ENCODE measurements at places on chromosomes 2 and 18. TPM values are rescaled to one million over a fixed set of nuclear protein-coding genes. Genes with fewer than 3 reads are reported as not detected.

Gene TMEM198
- total RNA-seq, result 2.1 TPM

Gene MAPRE3
- 17.6 TPM for total RNA-seq

DNA sequence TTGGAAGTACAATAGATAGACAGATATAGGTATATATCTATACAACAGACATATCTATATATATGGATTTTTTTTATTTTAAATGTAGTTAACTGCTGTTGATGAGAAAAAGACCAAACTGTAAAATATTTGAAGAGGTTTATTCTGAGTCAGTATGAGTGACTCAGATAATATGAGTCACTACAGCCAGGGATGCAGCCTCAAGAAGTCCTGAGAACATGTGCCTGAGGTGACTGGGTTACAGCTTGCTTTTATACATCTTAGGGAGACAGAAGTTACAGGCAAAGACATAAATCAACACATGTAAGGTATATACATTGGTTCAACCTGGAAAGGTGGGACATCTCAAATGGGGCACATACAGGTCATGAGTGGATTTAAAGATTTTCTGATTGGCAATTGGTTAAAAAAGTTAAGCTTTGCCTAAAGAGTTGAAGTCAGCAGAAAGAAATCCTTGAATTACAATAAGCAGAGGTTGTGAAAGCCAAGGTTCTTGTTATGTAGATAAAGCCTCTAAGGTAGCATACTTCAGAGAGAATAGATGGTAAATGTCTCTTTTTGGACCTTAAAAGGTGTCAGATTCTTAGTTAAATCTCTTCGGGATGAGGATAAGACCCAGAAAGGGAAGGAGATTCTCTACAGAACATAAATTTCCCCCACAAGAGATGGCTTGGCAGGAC lies 149.9 kb downstream of the RBM43 start:
- peak; percentile 81 for DNase-seq

DNA sequence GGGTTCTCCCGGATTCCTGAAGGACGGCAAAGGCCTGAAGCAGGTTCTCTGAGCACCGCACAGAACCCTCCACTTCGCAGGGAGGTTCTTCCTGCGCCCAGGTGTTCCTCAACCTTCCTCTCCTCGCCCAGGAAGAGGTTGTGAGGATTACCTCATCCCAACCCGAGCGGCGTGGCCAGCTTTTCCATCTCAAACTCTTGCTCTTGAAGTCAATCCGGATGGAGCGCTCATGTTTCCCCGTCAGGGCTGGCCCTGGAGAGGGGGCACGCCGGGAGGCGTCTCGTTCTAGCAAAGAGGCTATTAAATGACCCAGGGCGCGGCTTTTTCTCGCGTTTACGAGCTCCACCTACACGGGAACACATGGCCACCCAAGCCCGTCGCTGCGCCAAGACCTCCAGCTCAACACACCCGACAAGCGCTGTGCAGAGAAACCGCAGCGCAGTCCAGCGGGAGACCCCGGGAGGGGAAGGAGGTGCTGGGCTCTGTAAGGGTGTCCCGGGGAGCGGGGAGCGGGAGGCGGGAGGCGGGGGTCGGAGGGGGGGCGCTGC lies 540 bp upstream of the RAB10 start:
- peak; percentile 77 for DNase-seq

Gene MARS2
- total RNA-seq, result 6.5 TPM

DNA sequence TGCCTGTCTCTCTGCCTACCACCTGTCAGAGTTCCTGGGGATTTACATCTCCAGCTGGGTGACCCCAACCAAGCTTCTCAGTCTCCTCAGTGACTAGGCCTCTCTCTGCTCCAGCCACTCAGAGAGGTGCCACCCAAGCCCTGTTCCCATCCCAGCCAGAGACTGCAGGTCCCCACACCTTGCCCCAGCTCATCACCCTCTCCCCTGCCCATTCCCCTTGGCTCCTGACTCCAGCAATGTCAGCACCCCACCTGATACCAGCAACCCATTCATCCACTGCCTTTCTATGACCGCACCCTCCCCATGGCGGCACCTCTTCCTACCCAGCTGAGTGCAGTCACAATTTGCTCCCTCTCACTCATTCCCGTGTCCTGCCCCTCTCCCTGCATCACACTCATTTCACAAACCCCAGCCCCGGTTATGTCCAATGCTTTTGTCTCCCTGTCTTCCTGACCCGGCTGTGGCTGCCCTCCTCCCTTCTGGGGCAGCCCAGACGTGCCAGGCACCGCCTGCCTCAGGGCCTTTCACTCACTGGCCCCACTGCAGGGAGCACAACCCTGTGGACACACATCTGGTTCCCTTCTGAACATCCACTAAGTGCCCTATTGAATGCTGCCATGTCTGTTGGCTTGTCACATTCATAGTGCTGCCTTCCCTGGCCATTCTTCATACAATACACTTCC lies 494.8 kb upstream of the HS6ST1 start:
- DNase-seq, result no peak

DNA sequence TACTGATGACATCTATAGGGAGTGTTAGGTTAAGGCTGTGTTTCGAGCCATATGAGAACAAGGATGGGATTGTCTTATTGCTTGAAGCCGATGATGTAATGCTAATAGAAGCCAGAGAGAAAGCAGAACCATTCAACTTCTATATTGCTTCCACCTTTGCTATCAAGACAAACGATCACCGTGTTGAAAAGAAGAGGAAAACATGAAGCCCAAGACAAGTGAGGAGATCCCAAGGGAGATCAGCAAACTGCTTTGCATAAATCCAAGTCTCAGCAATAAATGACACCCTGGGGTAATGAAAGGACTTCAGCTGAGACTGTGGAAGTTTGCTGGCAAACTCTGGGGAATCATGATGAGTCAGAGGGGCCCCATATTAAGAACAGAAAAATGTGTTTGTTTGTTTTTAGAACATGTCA lies 206.2 kb downstream of the NCKAP5 start:
- DNase-seq, result peak; percentile 10

- peak; percentile 42 for DNase-seq
Observed at GRCh38 chr2:229363185-229363814, 92.2 kb upstream of the PID1 start.

DNA sequence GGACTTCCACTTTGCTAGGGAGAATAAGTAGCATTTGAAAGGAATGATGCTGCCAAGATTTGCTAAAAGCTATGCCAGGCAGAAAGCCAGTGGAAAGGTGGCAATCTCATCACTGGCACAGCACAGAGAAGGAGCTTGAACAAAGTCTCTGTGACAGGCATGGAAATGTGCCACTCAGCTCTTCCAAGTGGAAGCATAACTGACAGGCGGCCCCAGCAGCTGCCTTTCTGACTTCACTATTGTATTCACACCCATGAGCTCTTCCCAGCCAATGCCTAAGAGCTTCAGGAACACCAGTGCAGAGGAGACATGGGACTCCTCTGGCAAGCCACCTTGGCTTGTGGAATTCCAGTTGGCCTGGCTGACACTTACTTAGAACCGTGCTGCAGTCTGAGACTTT lies 134.6 kb upstream of the REG3G start:
- no peak for DNase-seq

Gene SOX11
- total RNA-seq, result not detected

- no peak for DNase-seq
Observed at GRCh38 chr2:186484062-186484735, 1.9 kb upstream of the ZC3H15 start.

Gene SMAD7
- 33.0 TPM for total RNA-seq

- no peak for DNase-seq
Observed at GRCh38 chr2:225074366-225074765, 32.1 kb upstream of the DOCK10 start.

DNA sequence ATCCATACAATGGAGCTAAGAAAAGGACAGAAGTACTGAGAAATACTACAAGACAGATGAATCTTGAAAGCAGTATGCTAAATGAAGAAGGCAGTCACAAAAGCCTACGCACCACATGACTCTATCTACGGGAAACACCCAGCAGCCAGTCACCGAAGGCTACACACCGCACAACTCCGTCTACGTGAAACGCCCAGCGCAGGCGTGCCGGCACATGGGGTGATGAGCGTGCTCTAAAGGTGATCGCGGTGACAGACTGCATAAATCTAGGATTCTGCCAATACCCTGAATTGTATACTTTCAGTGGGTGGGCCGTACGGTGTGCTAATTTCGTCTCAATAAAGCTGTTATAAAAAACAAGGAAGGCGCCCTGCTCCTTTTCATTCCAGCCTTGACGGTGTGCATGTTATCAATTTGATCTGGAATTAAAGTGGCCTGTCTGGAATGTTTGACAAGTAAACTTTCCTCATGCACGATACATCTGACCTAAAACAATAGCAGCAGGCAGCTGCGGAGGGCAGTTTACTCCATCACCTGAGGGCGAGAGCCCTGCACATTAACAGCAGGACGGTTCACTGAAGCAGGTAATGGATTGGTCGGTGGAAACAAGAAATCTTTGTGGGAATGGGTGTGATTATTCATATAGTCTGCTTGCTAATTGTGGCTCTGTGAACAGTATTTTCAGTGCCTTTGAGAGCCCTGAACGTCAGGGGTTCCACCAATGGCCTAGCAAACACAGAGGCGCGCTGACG lies 86.2 kb upstream of the SALL3 start:
- DNase-seq, result no peak

- peak; percentile 87 for DNase-seq
Observed at GRCh38 chr2:172208791-172209325, 106.2 kb upstream of the DLX2 start.

DNA sequence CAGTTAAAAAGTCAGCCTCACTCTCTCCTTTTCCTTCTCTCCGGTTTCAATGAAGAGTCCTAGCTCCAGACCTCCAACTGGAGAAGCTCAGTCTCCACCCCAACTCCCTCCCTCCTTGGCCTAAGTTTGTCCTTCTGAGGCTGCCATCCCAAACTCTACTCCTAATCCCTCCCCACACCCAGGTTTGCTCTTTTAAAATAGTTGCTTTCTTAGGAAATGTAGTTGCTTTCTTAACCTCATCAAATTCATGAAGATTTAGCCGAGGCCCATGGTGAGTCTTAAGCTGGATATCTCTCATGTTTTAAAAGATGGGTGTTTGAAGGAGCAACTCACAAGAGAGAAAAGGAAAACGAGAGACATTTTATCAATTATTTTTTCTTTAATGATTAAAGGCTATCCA lies 937 bp upstream of the LANCL1 start:
- DNase-seq, result peak; percentile 38

Gene UGT1A8
- total RNA-seq, result not detected

- DNase-seq, result no peak
Observed at GRCh38 chr2:195343540-195343939, 313.5 kb upstream of the SLC39A10 start.

Gene KLF7
- total RNA-seq, result 28.5 TPM

Gene LIMS3
- 0.20 TPM for total RNA-seq

GRCh38 chr18:48835745-48836170 lies 115.0 kb downstream of the SMAD7 start:
- no peak for DNase-seq

DNA sequence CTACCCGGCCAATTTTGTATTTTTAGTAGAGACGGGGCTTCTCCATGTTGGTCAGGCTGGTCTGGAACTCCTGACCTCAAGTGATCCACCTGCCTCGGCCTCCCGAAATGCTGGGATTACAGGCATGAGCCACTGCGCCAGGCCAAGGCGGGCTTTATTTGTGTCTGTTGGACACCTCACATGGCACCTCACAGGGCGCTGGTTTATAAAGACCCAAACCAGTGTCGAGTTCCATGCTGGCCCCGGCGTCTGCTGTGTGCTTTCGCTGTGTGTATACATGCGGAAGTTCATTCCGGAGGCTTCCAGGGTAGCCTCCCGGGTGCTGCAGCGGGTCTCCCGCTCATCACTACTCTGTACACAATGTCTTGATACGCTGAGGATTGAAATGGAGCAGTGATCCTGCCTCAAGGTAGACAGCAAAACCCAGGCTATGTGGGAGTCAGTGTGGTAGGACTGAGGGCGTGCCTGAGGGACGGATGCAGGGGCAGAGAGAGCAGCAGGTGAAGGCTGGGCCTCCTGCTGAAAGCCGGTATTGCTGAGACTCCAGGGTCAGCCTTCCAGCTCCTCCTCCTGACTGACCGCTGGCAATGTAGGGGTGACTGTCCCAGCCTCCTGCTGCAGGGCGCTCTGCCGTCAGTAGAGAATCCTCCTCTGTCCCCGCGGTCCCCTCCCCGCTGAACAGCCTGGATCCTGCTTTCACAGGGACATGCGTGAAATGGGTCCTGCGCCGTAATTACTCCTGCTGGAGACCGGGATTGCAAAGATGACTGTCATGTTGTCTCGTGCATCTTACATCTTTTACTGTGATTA lies 22.7 kb downstream of the LDLRAD4 start:
- no peak for DNase-seq

DNA sequence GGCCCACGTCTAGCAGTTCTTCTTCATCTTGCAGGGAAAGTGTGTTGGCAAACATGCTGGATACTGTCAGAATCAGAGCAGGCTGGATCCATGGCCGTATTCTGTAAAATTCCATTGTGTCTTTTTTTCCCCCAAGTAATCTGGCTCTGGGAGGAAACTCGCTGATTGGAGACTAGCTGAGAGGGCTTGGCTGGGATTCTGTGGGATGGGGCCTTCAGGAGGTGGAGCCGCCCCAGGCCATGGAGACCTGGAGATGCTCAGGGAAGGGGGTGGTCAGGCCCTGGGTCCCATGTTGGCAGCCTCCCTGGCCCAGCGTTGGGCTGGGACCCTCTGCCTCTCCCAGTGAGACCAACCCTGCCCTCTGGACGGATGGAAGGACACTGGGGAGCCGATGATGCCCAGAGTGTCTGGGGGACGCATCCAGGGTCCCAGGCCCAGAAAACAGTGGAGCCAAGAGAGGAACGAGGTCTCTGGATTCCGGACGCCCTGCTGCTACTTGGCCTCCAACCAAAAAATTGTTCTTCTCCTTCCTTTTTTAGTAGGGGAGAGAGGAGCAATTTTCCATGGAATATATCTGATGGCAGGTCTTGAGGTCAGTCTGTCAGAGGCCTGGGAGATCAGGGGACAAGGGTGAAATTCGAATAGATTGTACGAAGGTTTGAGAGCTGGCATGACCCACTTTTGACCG lies 114.5 kb downstream of the AGAP1 start:
- DNase-seq, result no peak

DNA sequence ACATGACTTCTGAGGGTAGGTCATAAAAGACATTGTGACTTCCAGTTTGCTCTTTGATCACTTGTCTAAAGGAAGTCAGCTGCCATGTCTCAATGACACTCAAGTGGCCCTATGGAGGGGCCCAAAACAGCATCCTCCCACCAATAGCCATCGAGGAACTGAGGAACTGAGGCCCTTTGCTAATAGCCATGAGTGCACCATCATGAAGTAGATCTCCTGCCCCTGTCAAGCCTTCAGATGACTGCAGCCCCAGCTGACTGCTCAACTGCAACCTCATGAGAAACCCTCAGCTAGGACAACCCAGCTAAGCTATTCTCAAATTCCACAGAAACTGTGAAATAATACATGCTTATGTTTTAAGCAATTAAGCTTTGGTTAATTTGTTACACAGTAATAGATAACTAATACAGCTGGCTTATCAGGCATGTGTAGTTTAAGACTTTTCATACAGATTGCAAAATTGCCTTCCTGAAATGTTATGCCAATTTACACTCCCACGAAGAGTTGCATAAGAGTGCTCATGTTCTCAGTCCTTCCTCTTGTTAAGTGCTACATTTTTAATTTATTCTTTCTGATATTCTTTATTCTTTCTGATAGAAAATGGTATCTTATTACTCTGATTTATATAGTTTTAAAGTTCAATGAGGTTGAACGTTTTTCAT lies 105.6 kb upstream of the NDUFV2 start:
- no peak for DNase-seq

Gene ABCG8
- total RNA-seq, result not detected
